Uterus (tissue), 4 donors: ENCODE measurements at places on chromosomes 3 and 15.

- DNase-seq = no peak
These were observed 5.3 kb downstream of the BDH1 start for GRCh38 chr3:197550489-197550888.

GRCh38 chr3:53256704-53257055 lies 858 bp upstream of the TKT start:
- DNase-seq = no peak

DNA sequence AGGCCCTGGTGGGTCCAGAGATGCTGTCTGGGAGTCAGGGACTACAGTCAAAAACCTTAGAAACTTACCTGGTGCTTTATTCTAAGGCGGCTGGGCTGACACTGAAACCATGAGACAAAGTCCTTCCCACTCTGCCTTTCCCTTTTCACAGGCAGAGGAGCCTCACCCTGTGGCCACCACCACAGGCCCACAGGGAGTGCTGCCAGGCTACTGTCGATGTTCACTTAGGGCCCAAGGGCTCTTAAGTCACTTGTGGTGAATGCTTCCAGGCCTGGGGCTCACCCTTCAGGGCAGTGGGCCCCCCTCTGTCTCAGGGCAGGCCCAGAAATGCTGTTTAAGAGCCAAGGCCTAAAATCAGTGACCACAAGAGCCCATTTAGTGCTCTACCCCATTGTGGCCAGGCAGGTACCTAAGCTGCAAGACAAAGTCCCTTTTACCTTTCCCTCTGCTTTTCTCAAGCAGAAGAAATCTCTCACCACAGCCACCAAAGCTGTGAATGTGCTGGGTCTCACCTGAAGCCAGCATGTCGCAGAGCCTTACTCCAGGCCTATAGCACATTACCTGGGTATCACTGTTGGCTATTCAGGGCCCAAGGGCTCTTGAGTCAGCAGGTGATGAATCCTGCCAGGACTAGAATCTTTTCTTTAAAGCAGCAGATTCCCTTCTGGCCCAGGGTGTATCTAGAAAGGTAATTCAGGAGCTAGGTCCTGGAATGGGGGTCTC lies 39.5 kb upstream of the GOLGA6B start:
- DNase-seq = no peak

GRCh38 chr3:42036483-42036823 lies 54.7 kb upstream of the TRAK1 start:
- no peak for DNase-seq

DNA sequence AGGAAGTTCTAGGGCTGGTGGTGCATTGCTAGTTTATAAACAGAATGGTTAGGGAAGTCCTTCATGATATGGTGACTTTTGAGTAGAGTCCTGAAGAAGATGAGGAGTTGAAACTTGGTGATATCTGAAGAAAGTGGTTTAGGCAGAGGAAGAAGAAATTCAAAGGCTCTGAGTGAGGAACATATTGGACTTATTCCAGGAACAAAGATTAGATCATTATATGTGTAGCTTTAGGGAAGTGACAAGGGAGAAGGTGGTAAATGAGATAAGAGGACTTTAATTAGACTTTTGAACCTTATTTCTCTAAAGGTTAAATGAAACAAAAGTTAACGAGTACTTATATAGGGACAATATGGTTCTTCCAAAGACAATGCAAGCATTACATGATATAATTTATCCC lies 286.7 kb downstream of the DOCK3 start:
- DNase-seq = no peak

- DNase-seq = no peak
These were observed 427.5 kb upstream of the ALCAM start for GRCh38 chr3:104939196-104939595.

GRCh38 chr3:196138482-196139254 lies 56.8 kb upstream of the TFRC start:
- DNase-seq = peak; percentile 34
